ENCODE measurements at places on chromosomes 11 and 22.

- DNase-seq = no peak
Measured at GRCh38 chr11:117717485-117718314, 79.3 kb downstream of the DSCAML1 start.

- no peak for DNase-seq
Measured at GRCh38 chr11:130118636-130119387, 40.8 kb upstream of the ST14 start.

DNA sequence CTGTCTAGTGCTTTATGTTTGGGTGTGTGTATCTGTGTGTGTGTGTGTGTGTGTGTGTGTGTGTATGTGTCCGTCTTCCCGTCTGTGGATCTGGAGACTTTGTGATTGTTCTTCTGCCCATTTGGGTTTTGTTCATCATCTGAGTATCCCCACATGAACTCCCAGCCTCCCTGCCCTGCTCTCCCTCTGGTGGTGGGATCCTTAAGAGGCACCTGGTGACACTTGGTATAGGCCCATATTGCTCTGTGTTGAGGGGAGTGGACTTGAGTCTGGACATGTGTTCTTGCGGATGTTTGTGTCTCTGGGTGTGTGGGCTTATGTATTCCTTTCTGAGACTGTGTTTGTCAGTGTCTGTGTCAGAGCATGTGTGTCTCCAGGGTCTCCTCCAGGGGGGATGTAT, 15.3 kb downstream of the RCOR2 start:
- no peak for DNase-seq

- no peak for DNase-seq
Measured at GRCh38 chr11:134339756-134340155, 8.0 kb downstream of the GLB1L2 start.

GRCh38 chr11:85531191-85531897, 95.8 kb downstream of the DLG2 start:
- no peak for DNase-seq
